K562 (cell line): ENCODE measurements at places on chromosomes 5 and 9. TPM values are rescaled to one million over a fixed set of nuclear protein-coding genes. Genes with fewer than 3 reads are reported as not detected.

TMEM8B gene
- total RNA-seq = 1.3 and 2.2 TPM in 2 replicates

PAEP gene
- total RNA-seq = 0.51 and 0.69 TPM in 2 replicates

PCA3 gene
- total RNA-seq = not detected in 2 replicates

DOCK2 gene
- total RNA-seq = 28.2 and 29.1 TPM in 2 replicates

TAF11L4 gene
- not detected in 2 replicates for total RNA-seq

ADRA1B gene
- not detected in 2 replicates for total RNA-seq

DNA sequence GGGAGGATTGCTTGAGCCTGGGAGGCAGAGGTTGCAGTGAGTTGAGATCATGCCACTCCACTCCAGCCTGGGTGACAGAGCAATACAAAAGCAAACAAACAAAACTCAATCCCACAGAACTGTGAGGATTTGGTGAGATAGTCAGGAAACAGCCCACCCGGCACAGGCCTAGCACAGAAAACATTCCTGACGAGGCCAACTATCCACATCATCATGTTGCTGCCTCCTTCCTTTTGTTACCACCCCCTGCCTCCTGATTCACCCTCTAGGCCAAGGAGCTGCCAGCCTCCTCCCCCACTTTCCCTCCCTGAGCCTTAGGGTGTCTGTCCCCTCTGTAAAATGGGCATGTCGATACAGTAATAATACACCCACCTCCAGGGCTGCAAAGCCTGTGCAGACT, 39.0 kb downstream of the STK10 start:
- no peaks in the 10 kb centered on the region; the same call in 2 of the 3 replicates for H3K36me3 ChIP-seq
- H3K4me3 ChIP-seq = no peak overlapping the region
- peak; percentile 4 for DNase-seq
- no peaks in the 10 kb centered on the region for H3K27me3 ChIP-seq
- H3K4me1 ChIP-seq = peaks cover 30% of the 10 kb centered on the region; the same call in 2 of the 3 replicates

GRCh38 chr9:92385001-92385400, 19.4 kb downstream of the OGN start:
- no peak overlapping the region for H3K27ac ChIP-seq
- no peaks in the 10 kb centered on the region for H3K4me1 ChIP-seq
- H3K36me3 ChIP-seq = no peaks in the 10 kb centered on the region
- H3K4me3 ChIP-seq = no peak overlapping the region
- no peaks in the 10 kb centered on the region for H3K27me3 ChIP-seq

- no peaks in the 10 kb centered on the region for H3K4me1 ChIP-seq
- no peak overlapping the region for H3K27ac ChIP-seq
- H3K4me3 ChIP-seq = no peak overlapping the region
- no peaks in the 10 kb centered on the region for H3K27me3 ChIP-seq
These were observed 429.8 kb downstream of the SPOCK1 start for GRCh38 chr5:137069358-137069757.

GRCh38 chr5:43352131-43352530, 38.9 kb upstream of the HMGCS1 start:
- no peaks in the 10 kb centered on the region for H3K36me3 ChIP-seq
- peak; percentile 52 for DNase-seq
- H3K27ac ChIP-seq = no peak overlapping the region
- H3K4me1 ChIP-seq = no peaks in the 10 kb centered on the region; the same call in 1 of the 2 replicates
- no peaks in the 10 kb centered on the region for H3K27me3 ChIP-seq

DNA sequence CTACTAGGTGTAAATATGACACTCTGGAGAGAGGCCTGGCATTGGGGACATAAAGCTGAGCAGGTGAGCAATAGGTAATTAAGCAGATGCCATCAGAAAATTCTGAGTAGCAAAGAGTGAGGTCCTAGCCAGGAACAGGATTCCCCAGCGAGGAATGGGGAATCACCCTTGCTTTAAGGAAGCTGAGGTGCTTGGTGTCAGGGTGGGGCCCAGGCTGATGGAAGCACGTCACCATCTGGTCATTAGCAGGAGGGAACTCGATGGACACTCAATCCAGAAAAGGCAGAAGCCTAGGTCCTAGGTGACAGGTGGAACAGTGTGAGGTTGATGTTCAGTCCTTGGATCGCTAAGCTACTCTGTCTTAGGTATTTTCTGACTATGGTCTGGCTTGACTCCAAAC, 562.7 kb upstream of the DAP start:
- H3K27me3 ChIP-seq = no peaks in the 10 kb centered on the region
- no peaks in the 10 kb centered on the region for H3K36me3 ChIP-seq
- H3K27ac ChIP-seq = no peak overlapping the region
- H3K4me1 ChIP-seq = no peaks in the 10 kb centered on the region
- DNase-seq = no peak

DNA sequence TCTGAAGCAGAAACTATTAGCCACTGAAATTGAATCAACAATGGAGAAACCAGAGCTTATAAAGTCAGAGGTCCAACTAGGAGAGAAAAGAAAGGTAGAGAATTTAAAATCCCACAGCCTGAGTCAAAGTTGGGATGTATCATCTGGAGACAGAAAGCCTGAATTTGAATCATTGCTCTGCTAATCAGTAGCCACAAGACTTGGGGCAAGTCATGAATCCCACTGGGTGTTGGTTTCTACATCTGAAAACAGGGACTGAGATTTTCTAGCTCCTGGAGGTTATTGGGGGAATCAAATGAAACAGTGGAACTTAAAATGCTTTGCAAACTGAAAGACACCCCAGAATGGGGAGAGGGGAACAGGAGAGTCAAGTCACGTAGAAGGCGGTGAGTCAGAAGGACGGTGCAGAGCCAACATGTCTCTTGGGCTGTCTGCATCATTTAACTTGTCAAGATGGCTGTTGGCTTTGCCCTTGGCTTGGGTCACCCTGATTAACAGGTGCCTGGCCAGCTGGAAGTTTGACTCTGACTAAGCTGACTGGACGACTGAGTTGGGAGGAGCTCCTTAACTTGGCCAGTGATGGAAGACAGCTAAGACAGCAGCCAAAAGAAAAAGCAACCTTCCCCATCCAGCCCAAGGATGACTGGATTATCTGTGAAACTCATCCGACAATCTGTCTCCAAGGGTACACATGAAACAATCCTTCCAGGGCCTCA, 60.6 kb upstream of the ADRA1B start:
- no peaks in the 10 kb centered on the region for H3K27me3 ChIP-seq
- no peak overlapping the region for H3K27ac ChIP-seq
- no peak overlapping the region for H3K4me3 ChIP-seq
- no peaks in the 10 kb centered on the region for H3K4me1 ChIP-seq
- DNase-seq = no peak
- H3K36me3 ChIP-seq = no peaks in the 10 kb centered on the region

- H3K27ac ChIP-seq = no peak overlapping the region
- H3K27me3 ChIP-seq = no peaks in the 10 kb centered on the region
- no peaks in the 10 kb centered on the region for H3K36me3 ChIP-seq
- no peaks in the 10 kb centered on the region for H3K4me1 ChIP-seq
These were observed 760.2 kb downstream of the TAF11L14 start for GRCh38 chr5:18394443-18394804.

- peaks cover 2% of the 10 kb centered on the region; the same call in 1 of the 3 replicates for H3K36me3 ChIP-seq
- H3K27ac ChIP-seq = no peak overlapping the region
- H3K4me1 ChIP-seq = no peaks in the 10 kb centered on the region
These were observed 21.7 kb downstream of the GM2A start for GRCh38 chr5:151274666-151275065.

DNA sequence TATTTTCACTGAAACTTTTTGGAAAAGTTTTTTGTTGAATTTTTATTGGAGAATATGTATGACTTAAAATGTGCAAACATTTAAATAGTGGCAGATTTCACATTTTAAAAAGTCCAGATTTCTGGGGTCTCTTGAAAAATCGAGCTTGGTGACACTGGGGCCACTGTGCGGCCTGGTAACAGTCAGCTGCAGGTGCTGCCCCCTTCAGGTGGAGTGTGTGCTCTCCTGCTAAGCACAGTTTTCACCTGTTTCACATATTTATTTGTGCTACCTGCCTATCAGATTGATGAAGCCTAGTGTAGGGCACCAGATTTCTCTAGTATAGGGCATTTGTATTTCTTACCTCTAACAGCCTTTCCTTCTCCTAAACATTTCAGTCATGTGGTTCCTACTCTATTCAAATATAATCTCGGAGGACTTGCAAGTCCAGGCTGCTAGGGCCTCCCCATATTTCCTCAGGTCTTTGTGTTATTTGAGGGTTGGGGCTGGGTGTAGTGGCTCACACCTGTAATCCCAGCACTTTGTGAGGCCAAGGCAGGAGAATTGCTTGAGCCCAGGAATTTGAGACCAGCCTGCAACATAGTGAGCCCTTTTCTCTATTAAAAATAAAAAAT, 95.8 kb upstream of the KLF9 start:
- H3K36me3 ChIP-seq = no peaks in the 10 kb centered on the region
- H3K4me3 ChIP-seq = no peak overlapping the region
- peak; percentile 36 for DNase-seq
- H3K27ac ChIP-seq = no peak overlapping the region
- no peaks in the 10 kb centered on the region; the same call in 2 of the 3 replicates for H3K4me1 ChIP-seq

- no peaks in the 10 kb centered on the region for H3K27me3 ChIP-seq
- H3K27ac ChIP-seq = no peak overlapping the region
- no peak for DNase-seq
- H3K4me1 ChIP-seq = no peaks in the 10 kb centered on the region
- no peaks in the 10 kb centered on the region for H3K36me3 ChIP-seq
These were observed 139.5 kb upstream of the CYLC2 start for GRCh38 chr9:102855641-102856040.

- no peaks in the 10 kb centered on the region for H3K36me3 ChIP-seq
- no peak for DNase-seq
- H3K4me1 ChIP-seq = peaks cover 9% of the 10 kb centered on the region; the same call in 1 of the 2 replicates
- no peak overlapping the region for H3K27ac ChIP-seq
These were observed 7.8 kb downstream of the LCN9 start for GRCh38 chr9:135670721-135671590.
